NCI-H526 (cell line): ENCODE measurements at places on chromosomes 5 and 9.

- no peak for DNase-seq
Observed at GRCh38 chr5:78903353-78903752, 81.8 kb downstream of the ARSB start.

DNA sequence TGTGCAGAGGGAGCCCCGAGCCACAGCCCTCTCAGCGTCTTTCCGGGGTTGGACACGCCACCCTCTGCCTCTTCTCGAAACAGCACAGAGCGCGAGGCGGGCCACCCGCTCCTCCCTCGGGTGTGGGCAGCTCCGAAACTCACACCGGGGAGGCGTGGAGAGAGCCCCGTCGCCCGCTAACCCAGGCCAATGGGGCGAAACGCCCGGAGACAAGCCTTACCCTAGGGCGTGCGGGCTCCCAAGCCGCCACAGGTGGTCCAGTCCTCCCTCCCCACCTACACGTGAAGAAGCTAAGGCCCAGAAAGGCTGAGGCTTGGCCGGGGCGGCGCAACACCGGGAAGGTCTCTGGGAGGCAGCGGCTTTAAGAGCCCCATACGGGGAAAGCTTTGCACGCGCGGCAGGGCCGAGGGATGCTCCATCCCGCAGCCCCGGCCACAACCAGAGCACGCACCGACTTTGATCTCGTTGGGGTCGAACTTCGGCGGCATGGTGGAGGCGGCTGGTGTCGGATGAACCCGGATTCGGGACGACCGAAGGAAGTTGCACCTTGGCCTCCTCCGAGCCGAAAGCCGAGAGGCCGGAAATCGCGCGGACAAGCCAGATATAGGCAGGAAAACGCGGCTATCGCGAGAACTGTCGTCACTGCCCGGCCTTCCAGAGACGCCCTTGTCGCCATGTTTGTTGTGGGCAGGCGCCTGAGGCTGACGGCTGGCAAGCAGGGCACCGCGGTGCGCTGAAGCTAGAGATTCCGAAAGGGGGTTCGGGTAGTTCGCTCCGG lies at the start of the genes LRSAM1 and RPL12:
LRSAM1 (plus strand) TSS at position 681 of the 778 bp plus-strand sequence. CDS start 3,018 bp downstream, outside the sequence.
RPL12 (minus strand) TSS at position 577 of the 778 bp plus-strand sequence; CDS start at position 488, 89 bp downstream.
- DNase-seq, result peak; percentile 93

DNA sequence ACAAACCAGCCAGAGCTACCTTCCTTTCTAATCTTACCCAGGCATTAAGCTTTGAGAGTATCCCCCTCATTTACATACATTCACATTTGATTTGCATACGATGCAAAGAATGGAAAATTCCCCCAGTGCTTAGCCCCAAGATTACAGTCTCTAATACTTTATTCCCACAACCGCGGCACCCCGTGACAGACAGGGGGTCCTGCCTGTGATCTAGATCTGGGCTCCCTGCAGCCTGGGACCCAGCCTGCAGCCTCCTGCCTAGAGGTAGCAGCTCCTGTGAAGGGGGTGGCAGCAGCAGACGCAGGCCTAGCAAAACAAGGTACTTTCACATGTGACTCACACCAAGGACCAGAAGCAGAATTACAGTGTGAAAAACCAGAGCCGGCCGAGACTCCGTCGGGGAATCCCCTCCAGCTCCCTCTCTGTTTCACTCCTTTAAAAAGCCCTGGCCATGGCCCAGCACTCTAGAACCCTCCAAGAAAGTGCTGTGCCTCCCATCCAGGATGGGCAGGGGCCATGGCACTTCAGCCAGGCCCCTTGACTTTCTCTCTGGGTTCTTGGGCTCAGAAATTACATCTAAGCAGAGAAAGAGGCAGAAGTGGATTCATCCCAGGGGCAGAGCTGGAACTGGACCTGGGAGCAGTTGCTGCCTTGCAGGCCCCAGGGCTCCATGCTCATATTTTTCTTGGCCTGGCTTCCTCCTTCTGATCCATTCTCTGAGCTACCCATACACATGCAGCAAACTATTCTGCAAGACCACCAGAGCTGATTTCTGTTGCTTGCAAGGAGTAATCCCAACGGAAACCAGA lies 14.0 kb upstream of the TCF7 start:
- peak; percentile 84 for DNase-seq

- DNase-seq, result no peak
Observed at GRCh38 chr5:155416765-155417164, 403.2 kb downstream of the KIF4B start.

DNA sequence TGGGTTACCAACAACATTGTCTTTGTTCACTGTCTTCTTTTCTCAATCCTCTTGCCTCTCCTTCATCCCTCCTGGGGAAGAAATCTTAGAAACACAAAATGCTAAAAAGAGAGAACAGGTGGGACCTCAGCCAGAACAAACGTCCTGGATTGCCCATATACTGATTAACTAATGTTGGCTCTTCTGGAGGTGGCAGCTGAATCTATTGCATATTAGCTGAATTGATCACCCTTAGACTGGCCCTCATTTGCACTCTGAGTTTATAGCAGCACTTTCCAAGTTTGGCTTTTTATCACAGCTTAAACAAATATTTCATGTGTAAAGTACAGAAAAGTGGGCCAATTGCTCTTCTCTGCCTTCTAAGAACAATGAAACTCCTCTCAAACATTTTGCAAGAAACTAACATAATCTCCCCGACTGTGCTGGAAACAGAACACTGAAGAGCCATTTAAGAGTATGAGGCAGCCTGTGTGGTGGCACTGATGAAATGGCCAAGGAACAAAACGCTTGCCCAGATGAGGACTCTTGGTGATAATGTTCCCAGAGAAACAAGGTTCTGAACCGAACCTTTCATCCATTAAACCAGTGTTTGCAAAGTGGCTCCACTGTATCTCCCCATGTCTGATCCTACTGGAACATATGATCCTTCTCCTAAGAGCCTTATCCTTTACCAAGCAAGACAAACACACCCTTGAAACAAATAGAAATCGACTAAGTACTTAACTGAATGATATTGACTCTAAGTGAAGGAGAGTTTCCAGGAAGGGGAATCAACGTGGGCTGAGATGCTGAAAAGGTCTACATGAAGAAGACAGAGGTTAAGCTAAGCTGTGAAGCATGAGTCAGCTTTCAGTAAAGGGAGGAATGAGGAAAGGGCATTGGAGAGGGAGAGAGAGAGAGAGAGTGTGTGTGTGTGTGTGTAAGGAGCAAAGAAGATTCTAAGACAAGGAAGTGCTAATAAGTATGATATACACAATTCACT lies 83.2 kb upstream of the LIFR start:
- no peak for DNase-seq
